ENCODE measurements at places on chromosomes 12 and 14.

GRCh38 chr12:117836476-117836875 is 132.3 kb downstream of the KSR2 start:
- no peak for DNase-seq

DNA sequence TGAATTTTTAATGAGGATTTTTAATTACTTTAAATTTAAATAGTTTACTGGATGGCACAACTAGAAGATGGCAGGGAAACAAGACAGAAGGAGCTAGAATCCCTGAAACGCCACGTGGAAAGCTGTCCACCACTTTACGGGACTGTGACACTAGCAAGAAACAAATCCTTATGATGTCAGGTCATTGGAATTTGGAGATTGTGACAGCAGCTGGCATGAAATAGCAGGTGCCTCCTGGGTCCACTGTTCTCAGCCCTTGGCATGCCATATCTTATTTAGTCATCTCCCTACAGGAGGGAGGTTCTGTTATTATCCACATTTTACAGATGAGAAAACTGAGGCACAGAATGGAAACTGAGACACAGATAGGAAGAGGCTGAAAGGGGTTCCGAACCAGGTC is 113.8 kb downstream of the BCL11B start:
- no peak for DNase-seq

- no peak for DNase-seq
Measured at GRCh38 chr12:71804505-71804904, 35.1 kb upstream of the TBC1D15 start.

GRCh38 chr14:105486974-105487448 is 325 bp downstream of the CRIP1 start:
- no peak for DNase-seq

All from posterior cingulate gyrus (tissue), 11 donors.